Activated T-cell treated with anti-CD3 and anti-CD28 coated beads for 48 hours (primary cell): ENCODE measurements at places on chromosomes 3 and 15.

GRCh38 chr3:145857956-145858355 lies 303.0 kb downstream of the PLOD2 start:
- DNase-seq, result no peak

DNA sequence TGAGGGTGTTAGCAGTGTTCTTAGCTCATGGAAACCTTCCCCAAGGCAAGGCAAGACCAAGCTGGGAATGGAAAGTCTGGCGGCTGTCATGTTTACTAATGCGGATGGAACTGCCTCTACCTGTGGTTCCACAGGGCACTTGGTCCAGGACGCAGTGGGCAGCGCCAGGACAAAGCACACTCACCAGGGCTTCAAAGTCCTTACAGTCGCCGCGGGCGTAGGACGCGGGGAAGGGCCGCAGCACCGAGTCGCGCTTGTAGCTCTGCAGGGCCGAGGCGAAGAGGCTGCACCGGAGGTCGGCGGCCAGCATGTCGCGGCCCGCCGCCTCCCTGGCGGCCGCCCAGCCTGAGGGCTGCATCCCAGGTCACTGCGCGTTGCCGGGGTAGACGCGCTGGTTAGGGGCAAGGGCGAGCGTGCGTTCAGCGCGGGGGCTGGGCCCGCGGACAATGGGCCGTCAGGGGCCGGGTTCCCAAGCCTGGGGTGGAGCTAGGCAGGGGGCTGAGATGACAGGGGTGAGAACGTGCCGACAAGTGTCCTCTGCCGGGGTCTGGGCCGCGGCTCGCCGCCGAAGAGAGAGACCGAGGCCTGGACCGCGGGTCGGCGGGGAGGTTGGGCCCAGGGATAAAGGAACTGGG lies 497 bp downstream of the PARP16 start:
- DNase-seq, result no peak

DNA sequence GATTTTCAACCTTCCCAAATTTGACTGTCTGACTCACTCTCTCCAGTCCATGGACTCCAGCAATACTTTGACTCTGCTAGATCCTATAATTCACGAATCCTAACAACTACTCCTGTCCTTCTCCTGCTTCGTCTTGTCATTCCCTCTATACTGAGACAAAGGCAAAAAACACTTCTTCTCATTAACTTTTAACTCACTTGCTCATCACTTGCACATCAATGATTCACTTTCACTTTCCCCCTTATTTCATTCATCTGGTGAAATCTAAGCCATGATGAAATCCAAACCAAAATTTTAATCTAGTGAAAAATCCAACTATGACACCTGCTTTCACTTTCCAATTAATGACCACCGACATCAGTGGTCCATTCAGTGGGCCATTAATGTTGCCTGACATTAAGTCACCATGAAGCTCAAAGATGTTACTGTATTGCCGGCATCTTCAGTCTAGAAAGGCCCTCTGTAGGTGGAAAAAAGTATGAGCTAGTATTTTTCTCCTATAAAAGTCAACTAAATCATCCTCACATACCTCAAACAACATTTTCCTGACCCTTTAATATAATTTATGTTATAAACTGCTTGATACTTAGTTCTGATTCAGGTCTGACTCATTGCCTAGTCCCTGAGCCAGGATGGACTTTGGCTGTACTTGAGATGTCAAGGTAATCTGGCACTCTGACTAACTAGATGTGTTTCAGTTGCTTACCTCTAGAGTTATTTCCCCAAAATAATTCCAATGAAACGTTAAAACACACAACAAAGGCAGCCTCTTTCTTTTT lies 158.6 kb downstream of the CNTN6 start:
- no peak for DNase-seq

DNA sequence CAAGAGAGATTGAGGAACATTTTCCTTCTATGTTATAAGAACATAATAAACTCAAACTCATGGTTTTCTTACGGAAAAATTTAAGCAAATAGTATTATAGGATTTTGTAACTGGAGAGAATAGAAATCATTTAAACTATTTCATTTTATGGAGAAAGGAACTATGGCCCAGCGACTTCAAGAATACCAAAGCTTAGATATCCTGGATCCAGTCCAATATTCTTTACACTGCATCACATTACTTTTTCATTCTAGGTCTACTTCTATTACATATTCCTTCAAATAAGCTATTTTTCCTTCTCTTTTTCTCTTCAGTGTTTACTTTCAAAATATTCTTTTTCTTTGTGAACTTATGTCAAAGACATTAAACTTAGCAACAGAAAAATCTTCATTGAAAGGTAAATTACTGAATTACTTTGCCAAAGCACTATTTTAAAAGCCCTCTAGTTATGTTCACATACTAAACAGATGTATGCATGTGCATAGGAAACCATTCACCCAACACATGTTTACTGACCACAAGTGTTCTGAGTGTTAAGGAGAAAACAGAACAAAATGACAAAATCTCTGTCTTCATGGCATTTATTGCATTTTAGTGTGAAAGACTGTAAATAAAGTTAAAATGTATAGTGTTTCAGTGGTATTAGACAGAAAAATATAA lies 20.4 kb downstream of the KPNA4 start:
- DNase-seq, result no peak

GRCh38 chr3:72031581-72031980 lies 246.6 kb upstream of the PROK2 start:
- DNase-seq, result no peak

GRCh38 chr15:27725731-27726130 lies 373.4 kb downstream of the OCA2 start:
- no peak for DNase-seq

DNA sequence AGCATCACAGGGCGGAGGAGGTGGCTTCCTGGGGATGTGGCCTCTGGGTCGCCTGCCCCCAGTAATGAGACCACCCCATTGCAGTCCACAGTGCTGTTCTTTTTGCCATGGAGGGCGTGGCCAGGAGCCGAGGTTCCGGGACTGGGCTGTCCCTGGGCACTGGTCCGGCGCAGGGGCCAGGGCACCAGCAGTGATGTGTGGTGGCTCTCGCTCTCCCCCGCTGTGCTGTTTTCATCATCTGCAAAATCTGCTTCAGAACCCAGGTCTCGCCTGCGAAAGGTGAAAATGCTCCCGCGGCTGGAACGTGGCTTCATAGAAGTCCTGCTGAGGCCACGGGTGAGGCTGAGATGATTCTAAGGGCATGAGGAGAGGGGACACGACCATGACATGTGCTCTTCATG lies 45.8 kb downstream of the SCN5A start:
- DNase-seq, result no peak

DNA sequence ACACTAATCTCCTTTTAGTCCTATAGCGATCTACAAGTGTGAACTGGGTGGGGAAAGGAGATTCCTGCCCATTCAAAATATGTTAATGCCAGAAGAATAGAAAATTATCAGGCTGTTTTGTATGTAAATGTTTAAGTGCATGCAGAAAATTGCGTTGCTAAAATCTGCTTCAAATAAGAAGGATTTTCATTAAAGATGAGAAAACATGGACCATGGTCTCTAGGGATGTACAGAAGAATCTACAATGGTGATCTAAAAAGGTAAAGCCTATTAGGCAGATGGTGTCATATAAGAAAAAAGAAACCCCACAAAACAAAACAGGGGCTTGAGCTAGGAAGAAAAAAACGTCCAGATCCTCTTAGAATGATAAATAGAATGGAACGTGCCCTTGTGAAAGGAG lies 287.5 kb upstream of the ROBO1 start:
- DNase-seq, result no peak

GRCh38 chr3:128572644-128573105 lies 77.9 kb downstream of the RPN1 start:
- DNase-seq, result peak; percentile 41

DNA sequence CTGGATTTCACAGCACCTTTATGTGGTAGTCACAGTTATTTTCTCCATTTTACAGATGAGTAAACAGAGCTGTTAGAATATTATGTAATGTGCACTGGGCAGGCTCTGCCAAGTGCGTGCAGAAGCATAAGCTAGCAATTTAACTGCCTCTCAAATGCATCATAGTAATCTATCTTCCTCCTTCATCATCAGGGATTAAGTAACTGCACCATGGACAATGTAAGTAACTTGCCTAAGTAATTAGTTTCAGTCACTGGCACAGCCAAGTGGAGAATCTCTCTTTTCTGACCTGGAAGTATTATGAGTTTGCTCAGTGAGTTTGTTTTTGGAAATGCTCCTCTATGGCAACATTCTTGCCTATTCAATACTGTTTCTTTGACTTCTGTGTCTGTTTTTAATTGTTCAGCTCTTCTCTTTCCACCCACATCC lies 260.5 kb downstream of the PTPRG start:
- DNase-seq, result no peak

DNA sequence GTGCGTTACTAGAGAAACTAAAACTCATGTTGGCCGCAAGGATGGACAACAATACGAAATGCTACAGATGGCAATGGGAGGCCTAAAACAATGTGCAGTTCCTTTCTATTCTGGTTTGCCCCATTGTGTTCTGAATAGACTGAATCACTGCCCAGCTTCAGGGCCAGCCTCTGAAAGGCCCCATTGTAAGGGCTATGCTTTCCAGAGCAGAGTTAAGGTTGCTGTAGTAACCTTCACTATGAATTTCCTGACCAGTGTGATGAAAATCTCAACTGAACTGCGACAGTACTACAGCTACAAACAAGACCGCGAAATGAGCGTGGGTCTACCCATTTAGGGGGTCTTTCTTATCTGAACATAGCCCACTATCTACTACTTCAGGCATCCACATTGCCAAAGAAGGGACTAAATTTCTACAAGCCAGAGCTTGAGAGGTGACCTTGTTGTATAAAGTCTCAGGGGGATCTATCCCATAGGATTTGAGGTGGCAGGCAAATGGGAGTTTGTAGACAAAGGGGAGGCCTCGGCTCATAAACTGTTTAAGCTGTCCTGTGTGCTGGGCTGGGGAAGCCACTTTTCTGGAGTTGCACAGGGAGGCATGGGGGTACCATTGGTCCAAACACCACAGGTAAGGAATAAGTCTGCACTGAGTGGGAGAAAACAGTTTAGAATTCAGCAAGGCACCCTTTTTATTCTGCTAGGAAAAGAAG lies 80.1 kb downstream of the MYO1E start:
- no peak for DNase-seq

GRCh38 chr15:57496946-57497869 lies 94.5 kb upstream of the MYZAP start:
- DNase-seq, result no peak

- DNase-seq, result no peak
These were observed 335.2 kb upstream of the CTDSPL start for GRCh38 chr3:37526511-37526910.

- no peak for DNase-seq
These were observed 26.7 kb downstream of the SNTN start for GRCh38 chr3:63679186-63679585.

GRCh38 chr15:91855684-91856489 lies 2.4 kb downstream of the SLCO3A1 start:
- DNase-seq, result no peak

DNA sequence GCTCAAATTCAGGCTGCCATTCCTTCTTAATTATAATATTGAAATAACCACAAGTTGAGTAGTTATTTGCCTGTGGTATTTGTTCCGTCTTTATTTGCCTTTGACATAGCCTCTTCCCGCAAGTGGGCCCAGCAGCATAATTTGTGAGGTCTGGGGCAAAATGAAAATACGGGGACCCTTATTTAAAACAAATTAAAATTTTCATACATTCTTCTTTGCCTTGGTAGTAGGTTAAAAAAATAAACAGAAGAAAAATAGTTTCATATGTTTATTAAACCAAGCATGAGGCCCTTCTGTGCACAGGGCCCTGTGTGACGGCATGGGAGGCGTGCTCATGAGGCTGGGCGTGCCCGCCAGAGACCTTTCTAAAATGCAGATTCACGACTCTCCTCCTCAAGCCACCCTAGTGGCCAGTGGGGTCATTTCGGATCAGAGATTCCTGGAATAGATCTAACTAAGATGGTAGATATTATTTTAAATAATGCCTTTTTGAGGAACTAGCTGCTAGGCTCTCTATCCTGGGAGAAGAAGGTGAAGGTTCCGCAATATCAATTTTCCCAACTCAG lies 35.4 kb downstream of the MASP1 start:
- no peak for DNase-seq

GRCh38 chr3:184531626-184532280 lies 29.8 kb upstream of the EPHB3 start:
- DNase-seq, result no peak
